CD4-positive, CD25-positive, alpha-beta regulatory T cell (primary cell): ENCODE measurements at places on chromosomes 3 and 15. TPM values are rescaled to one million over a fixed set of nuclear protein-coding genes. Genes with fewer than 3 reads are reported as not detected.
A peak's percentile ranks its signal among the peaks of the same experiment; 100 is the strongest.

DNA sequence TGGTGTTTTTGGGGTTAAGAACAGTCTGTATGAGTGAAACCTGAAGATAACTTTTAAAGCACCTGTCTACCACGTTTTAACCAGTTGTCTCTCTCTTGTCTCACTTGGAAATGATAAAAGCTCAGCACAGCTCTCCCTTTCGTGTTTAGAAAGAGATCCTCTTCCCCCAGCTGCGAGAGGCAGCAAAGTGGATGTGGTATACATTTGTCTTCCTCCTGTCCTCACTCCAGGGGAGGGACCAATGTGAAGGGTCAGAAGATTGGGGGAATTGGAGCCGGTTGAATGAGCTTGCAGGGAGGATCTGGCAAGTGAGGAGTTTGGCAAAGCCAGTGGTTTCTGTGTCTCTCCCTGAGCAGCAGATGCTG lies 14.6 kb downstream of the SMAD6 start:
- no peak for DNase-seq

GRCh38 chr3:24351779-24352469 lies 142.7 kb downstream of the THRB start:
- no peak for DNase-seq

- DNase-seq, result no peak
Observed at GRCh38 chr3:8629151-8630021, 15.2 kb downstream of the SSUH2 start.

WWTR1 gene
- 2.0 TPM for total RNA-seq

MESP1 gene
- 0.37 TPM for total RNA-seq

- DNase-seq, result no peak
Observed at GRCh38 chr15:68900027-68900426, 30.3 kb upstream of the SPESP1 start.

DNA sequence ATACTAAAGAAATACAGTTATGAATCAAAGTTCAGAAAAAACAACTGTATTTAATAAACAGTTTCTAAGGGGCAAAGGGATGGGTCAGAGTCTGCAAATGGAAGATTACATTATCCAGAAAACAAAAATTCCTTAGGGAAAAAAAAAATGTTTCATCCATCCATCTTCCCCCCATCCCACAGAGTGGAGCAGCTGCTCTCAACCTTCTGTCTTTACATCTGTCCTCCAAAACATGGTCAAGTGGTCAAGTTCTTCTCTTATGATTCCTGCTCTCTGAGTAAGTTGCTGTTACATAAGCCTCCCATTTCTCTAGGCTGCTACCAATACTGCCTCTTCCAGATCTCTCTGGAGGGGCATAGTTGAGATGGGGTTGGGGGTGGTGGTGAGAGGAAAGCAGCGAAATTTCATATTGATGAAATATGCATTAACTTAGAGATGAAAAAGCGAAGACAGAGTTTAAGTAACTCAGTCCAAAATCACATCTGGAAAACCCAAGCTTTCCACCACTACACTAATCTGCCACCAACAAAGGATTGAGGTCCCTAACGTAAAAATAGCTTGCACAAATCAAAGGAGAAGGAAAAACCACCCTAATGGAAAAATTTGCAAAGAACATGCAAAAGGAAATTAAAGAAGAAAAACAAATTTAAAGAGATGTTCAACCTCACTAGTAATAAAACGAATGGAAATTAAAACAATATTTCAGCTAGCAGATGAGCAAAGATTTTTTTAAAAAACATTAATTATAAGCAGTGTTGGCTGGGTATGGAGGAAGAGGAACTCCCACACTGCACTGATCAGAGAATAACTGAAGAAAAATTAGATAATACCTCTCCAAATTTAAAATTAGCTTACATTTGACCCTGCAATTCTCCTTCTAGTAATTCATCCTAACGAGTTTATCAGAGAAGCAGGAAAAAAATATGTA lies 109.5 kb downstream of the ST8SIA2 start:
- no peak for DNase-seq

- no peak for DNase-seq
Observed at GRCh38 chr3:124639406-124640237, 90.6 kb upstream of the UMPS start.

SPINK8 gene
- not detected for total RNA-seq

DNA sequence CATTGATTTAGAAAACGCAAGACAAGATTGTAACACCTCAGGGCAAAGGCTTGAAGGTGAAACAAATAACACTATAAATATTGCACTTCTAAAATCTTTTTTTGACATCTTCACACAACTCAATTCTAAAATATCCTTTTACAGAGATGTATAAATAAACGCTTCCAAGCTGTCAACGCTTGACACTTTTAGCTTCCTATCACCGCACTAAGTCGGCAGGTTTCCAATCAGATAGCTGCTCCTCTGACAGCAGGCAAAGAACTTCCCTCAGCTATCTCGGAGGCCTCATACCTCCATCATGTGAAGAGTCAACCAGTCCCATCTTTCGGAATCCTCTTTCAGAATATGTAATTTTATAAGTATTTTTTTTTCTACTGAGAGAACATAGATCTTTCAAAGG lies 71.0 kb downstream of the PCOLCE2 start:
- no peak for DNase-seq

- DNase-seq, result peak; percentile 24
Observed at GRCh38 chr15:91099616-91099994, 452 bp upstream of the SV2B start.

DNA sequence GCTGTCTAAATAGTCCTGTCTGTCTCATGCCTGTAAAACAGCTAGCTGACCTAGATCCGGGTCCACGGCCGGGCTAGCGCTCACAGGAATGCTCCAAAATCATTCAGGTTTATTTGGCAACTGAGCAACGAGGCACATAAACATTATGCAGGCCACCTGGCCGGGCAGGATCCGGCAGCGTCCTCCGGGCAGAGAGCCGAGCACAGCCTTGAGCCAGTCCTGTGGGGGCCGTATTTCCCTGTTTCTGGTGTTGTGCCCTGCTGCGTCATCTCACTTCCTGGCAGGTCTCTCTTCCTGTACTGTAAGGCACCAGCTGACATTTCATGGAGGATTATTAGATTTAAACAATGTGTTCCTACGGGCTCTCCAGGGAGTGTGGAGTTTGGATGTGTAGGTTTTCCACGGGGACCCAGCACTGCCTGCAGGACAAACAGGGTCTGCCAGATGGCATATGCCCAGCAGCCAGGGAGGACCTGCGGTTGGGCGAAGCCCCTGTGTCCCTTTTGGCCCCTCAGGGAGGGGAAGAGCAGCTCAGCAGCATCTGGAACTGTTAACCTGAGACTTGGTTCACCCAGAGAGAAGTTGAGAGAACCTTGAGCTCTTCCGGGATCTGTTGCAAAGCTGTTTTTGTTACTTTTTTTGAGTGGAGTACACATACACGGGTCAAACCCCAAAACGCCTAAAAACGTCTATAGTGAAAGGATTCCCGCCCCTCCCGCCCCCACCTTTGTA lies 16.6 kb upstream of the LRRK1 start:
- DNase-seq, result no peak

DNA sequence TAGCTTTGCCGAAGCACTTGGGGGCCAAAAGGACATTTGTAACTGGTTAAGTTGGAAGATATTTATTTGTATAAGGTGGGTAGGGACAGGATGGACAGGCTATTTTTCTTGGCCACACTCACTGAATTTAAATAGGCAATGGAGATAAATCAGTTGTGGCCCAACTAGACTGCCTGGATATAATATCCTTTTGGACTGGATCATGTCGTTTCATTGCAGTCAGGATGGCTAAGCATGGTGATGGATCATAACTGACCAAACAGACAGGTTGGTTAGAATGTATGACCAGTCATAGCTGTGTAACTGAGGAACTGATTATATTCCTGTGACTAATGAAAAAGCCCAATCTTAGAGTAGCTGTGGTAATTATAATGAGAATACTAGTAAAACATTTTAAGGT lies 284.0 kb downstream of the LPP start:
- no peak for DNase-seq

DNA sequence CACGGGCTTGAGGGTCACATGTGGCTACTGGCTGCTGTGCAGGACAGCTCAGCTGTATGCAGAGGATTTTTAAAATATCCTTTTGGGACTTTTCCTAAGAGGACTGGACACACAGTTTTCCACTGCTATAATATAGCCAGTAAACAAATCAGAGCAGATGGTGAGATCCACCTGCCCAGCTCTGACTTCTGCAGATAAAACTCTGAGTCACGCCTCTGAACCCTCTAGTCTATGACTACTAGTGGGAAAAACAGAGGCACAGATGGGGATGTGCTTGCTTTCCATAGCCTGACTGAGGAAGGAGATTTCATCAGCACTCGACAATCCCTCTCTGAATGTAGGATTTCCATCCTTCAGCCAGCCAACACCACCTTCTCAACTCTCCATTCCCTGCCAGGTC lies 45.1 kb downstream of the COLQ start:
- no peak for DNase-seq

DNA sequence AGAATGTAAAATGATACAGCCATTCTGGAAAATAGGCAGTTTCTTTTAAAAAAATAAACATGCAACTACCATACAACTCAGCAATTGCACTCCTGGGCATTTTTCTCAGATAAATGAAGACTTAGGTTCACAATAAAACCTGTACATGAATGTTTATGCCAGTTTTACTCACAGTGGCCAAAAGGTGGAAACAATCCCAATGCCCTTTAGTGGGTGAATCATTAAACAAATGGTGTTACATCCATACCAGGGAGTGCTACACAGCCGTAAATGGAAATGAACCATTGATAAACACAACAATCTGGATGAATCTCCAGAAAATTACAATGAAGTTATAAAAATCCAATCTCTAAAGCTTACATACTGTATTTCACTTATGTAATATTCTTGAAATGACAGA lies 140.3 kb downstream of the ADAMTSL3 start:
- DNase-seq, result no peak

DNA sequence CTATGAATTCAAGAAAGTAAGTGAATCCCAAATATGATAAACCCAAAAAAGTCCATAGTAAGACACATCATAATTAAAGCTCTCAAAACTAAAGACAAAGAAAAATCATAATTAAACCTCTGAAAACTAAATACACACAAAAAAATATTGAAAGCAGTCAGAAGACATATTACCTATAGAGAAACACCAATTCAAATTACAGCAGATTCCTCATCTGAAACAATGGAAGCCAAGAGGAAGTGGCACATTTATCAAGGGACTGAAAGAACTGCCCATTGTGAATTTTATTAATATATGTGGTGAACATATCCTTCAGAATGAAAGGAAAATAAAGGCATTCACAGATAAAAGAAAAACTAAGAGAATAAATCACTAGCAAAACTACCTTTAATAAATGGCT lies 128.2 kb downstream of the SCAPER start:
- DNase-seq, result no peak

TEX55 gene
- total RNA-seq, result not detected
